ENCODE measurements at places on chromosomes 16 and 17.

DNA sequence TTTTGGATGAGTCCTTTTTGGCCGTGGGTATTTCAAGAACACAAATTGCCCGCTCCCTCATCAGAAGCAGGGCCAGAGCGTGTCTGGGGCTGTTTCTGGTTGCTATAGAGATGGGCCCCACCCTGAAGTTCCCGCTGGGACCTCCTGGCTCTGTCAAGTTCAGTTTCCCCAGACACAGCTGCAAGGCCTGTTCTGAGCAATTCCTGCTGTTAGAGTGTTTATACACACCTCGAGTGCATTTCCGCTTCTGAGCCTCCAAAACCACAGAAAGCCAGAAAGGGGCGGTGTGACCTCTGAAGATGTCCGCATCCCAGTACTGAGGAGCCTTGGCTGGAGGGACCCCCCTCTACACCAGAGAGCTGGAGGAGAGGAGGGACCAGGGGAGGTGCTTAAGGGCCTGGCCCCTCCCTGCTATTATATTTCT, 9.3 kb upstream of the WBP2 start:
- peak; percentile 93 for DNase-seq

DNA sequence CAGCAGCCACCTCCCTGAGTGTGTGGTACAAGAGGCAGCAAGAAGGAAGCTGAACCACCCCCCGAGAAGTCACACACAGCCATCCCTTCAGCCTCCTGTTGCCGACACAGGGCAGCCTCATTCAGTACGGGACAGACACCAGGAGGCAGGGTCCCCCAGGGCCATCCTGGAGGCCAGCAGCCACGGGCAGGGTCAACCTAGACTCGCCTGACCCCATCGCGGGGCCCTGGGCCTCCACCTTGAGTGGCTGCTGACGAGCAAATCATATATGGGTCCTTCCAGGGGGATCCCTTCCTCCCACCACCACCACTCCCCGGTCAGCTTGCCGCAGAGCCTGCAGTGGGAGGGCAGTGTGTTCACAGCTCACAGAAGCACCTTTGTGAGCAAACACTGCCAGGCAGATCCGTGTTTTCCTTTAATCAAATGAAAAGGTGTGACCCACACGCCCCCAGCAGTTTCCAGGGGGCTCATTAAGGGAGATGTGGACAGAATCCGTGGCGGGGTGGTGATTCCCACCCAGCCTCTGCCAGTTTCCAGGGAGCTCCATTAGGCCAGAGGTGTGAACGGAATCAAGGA, 5.6 kb upstream of the ACSF3 start:
- DNase-seq, result no peak

DNA sequence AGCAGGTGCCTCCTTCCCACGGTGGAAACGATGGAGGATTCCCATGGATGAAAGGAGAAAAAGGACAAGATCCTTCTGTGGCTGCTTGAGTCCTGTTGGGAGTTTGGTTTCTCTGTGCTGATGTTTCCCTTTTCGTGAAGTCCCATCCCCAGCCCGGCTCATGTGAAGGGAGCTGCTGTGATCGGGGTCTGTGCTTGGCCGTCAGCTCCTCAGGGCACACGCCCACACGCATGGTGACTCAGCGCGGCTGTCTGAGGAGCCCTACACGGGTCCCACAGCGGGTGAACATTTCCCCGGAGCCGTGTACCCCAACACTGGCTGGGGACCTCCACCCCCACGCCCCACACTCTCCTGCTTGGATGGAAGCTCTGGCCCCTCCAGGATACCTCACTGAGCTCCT, 44.5 kb upstream of the SSTR5 start:
- no peak for DNase-seq

- peak; percentile 58 for DNase-seq
These were observed 100.1 kb downstream of the RAB11FIP4 start for GRCh38 chr17:31491376-31492131.

GRCh38 chr17:65047941-65048340, 8.6 kb downstream of the GNA13 start:
- peak; percentile 47 for DNase-seq

GRCh38 chr16:87808108-87808507, 42.3 kb upstream of the KLHDC4 start:
- no peak for DNase-seq

DNA sequence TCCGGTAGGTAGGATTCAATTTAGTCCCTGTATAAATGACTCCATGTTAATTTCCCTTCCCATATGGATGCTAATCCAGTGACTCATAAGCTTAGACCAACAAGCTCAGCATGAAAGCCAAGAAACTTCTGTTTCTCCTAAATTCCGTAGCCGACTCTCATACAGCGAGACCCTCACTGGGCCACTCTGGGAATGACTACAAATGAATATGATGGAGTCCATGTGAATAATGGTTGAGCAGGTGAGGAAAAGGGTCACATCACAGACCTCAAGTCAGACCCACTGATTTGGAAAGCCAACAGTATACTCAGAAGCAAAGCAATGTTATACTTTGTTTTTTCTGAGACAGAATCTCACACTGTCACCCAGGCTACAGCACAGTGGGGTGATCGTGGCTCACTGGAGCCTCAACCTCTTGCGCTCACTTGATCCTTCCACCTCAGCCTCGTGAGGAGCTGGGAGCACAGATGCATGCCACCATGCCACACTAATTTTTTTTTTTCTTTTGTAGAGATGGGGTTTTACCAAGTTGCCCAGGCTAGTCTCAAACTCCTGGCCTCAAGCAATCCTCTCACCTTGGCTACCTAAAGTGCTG, 14.6 kb downstream of the RSL1D1 start:
- no peak for DNase-seq

- DNase-seq, result no peak
These were observed 22.2 kb downstream of the ITPRIPL2 start for GRCh38 chr16:19135896-19136438.

GRCh38 chr17:3719265-3719664, 4.4 kb upstream of the HASPIN start:
- DNase-seq, result no peak

- DNase-seq, result no peak
These were observed 785.6 kb upstream of the SOX9 start for GRCh38 chr17:71335212-71335611.

GRCh38 chr17:5958850-5959249, 111.3 kb upstream of the WSCD1 start:
- DNase-seq, result no peak

DNA sequence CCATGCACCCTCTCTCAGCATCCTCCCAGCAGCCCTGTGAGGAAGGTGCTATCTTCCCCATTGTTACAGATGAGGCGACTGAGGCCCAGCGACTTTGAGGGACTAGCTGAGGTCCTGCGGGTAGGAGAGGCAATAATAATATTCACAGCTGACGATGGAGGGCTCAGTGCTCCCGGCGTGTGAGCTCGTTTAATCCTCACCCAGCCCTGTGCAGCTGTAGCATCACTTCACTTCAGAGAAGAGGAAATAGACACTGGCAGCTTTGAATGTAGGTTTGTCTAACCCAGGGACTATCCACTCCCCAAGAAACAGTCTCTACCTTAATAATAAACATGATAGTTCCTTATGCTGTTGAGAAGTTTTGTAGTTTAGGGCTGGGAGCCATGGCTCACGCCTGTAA, 21.6 kb downstream of the LASP1 start:
- no peak for DNase-seq

- DNase-seq, result no peak
These were observed 305.2 kb downstream of the SHISA9 start for GRCh38 chr16:13206606-13207005.

- DNase-seq, result no peak
These were observed 30.0 kb downstream of the SDK2 start for GRCh38 chr17:73614256-73614655.

DNA sequence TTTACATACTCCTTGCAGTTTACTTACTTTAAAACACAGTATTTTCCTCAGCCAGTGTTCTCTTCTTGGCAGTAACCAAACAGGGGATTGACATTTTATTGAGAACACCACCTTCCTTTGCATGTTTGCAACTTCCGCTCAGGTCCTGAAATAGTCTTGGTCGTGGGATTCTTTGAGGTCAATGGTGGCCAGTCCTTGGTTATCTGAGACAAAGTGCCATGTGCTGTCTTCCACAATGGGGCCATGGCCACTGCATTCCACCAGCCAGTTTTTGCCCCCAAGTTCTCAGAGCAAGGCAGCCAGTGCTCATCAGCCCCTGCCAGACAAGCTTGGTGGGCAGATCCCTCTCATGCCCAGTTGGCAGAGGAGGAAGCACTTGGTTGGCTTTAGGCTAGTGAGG, 22.9 kb downstream of the CMTM4 start:
- DNase-seq, result no peak
